HCEC 1CT (cell line): ENCODE measurements at places on chromosomes 4 and X.

DNA sequence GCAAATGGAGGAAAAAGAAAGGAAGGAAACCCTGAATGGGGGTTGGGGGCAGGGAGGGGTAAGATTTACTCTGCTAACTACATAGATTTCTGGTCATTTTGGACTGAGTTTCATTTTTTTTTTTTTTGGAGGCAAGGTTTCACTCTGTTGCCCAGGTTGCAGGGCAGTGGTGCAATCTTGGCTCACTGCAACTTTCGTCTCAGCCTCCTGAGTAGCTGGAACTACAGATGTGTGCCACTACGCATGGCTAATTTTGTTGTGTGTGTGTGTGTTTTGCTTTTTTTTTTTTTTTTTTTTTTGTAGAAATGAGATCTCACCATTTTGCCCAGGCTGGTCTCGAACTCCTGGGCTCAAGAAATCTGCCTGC, 223.5 kb downstream of the APBB2 start:
- DNase-seq: no peak

- no peak for DNase-seq
Observed at GRCh38 chrX:78314561-78314960, 12.8 kb downstream of the CYSLTR1 start.

DNA sequence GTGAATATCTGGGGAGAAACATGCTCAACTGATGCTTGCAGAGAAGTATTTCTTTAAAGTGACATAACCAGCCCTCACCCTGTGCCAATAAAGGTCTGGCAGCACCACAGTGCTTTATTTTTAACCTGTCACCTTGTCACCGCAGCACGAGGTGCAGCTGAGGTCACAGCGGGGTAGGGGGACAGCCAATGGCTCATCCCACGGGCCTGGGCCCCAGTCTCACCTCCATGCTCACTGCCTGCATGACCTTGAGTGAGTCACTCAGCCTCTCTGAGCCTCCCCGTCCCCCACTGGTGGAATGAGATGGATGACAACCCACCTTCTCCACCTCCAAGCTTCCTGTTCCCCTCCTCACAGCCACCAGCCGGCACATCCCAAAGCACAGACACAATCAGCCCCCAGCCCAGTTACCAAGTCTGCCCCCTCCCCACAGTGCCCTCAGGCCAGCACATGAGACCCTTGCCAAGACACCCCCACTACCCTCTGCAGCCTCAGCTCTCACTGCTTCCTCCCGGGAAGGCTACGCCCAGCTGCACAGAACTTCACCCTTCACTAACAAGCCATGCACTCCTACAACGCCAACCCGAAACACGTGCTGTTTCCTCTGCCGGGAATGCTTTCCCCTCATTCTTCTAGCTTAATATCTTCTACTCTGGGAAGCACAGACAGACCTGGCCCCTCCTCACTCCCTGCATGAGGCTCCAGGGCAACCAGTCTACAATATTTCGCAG, 24.9 kb upstream of the MAN2B2 start:
- DNase-seq: no peak

DNA sequence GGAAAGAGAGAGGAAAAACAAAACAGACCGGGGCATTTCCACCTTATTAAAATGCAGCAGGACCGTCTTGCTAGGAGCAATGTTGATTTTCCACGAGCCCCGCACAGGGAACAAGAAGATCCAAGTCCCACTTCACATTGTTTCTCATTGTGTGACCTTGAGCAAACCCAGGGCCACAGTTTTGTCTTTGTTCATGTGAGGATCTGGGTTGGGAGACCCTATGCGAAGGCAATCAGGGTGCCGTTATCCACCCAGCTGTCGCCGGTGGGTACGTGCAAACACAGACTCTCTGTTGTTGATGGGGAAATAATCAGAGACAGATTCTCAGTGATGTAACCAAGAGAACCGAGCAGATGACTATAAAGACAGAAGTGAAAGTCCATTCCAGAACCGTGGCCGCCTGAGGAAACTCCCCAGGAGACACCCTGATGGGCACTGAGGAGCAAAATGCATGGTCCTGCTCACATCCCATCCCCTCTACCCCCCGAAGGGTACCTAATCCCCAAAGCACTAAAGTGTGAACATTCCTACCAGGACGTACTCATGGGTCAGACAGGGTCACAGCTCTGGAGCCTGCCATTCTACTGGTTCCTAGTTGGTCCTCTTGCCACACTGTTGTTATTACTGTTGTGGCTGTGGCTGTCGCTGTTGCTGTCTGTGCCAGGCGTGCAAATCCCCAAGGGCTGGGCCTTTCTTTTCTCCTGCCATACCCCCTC, 102.7 kb upstream of the RBPJ start:
- DNase-seq: no peak

GRCh38 chr4:44700427-44700826, 22.2 kb downstream of the GUF1 start:
- no peak for DNase-seq

DNA sequence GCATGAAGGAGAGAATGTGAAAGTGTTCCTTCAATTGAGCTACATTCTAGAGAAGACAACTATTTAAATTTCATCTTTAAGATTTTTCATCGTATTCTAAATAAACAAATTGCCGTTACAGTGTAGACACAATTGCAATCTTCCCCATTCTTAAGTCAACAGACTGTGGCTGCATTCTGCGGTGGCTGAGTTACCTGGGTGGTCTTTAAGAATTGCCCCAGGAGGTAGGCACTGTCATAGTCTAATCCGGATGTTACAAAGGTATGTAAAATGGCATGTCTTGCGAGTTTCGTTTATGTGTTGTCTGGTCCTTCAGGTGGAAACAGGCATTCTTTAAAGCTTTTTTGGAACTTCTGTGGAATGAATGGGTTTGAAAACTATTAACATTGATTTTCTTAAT, 586.1 kb upstream of the PITX2 start:
- no peak for DNase-seq

DNA sequence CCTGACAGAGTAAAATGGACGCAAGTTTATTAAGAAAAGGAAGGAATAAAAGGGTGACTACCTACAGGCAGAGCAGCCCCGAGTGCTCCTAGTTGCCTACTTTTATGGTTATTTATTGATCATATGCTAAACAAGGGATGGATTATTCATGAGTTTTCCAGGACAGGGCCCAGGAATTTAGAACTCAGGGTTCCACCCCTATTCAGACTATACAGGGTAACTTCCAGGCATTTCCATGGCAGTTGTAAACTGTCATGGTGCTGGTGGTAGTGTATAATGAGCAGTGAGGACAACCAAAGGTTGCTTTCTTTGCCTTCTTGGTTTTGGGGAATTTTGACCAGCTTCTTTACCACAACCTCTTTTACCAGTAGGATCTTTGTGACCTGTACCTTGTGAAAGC, 27.7 kb upstream of the CXCL3 start:
- no peak for DNase-seq
